ENCODE measurements at places on chromosomes 5 and 9. TPM values are rescaled to one million over a fixed set of nuclear protein-coding genes. Genes with fewer than 3 reads are reported as not detected.

DNA sequence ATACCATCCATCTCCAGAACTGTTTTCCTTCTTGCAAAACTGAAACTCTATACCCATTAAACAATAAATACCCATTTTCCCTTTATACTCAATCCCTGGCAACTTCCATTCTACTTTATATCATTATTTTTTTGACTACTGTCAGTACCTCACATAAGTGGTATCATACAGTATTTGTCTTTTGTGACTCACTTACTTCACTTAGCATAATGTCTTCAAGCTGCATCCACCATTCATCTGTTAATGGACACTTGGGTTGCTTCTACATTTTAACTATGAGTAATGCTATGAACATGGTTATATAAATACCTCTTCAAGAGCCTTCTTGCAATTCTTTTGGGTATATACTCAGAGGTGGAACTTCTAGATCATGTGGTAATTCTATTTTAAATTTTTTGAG is 11.6 kb upstream of the TYRP1 start:
- DNase-seq = no peak

- DNase-seq = no peak
Observed at GRCh38 chr5:77337686-77338085, 127.2 kb downstream of the PDE8B start.

GRCh38 chr5:138661291-138661960 is 86.2 kb upstream of the HSPA9 start:
- DNase-seq = peak; percentile 85

Gene ASPN
- 4.0 TPM for total RNA-seq

Gene IL9
- total RNA-seq = not detected

GRCh38 chr9:10434412-10434811 is 178.4 kb downstream of the PTPRD start:
- no peak for DNase-seq

Gene CEL
- total RNA-seq = 2.2 TPM

DNA sequence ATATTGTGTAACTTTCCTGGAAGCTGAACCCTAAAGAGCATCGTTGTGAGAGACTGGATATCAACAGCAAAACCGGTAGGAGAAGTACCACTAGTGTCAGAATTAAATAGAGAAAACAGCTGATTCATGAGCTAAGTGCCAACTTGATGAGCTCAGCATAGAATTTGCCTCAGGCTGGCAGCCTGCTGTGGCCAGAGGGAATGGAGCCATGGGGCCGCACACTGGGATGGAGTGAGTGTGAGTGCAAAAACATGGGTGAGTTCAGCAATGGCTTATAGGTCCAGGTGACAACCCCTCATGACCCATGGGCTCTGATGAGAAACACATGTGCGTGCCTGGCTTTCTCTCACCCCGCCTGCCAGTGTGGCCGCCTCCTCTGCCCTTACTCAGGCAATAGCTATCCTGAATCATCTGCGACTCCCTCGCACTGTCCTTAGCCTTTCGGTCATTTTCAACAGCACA is 25.4 kb downstream of the ADAMTS16 start:
- DNase-seq = no peak

Gene SNAPC3
- total RNA-seq = 18.5 TPM

DNA sequence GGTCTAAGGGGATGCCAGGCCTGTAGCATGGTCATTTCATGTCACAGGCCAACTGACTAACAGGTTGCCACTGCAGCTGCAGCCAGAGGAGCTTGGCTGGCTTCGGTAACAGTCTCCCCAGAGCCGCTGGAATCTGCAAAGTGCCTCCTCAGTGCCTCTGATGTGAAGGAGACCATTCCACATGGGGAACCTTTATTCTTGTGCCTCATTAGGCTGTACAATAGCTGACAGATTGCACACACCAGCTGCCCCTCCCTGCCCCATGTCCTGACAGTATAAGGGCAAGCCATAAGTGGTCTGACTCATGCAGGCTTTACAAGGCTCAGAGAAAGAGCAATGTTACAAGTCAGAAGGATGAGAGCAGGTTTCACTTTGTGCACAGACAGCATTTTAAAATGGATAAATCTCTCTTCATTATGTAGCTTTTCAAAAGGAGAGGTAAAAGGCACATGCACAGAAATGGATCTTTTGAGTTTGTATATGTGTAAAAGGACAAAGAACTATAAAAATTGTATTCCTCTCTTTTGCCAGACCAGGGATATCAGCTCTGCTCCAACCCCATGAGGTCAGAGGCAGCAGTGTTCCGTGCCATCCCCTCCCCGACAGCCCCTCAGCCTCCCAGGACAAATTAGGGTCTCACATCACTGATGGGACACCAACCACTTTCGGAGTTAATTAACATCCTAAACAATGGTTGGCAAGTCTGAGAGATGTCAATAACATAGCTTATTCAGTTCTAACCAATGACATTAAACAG is 467.8 kb downstream of the TMEM232 start:
- DNase-seq = no peak

GRCh38 chr5:167870055-167870454 is 421.4 kb upstream of the WWC1 start:
- DNase-seq = no peak

GRCh38 chr5:98779264-98779877 is 5.9 kb downstream of the RGMB start:
- DNase-seq = no peak

DNA sequence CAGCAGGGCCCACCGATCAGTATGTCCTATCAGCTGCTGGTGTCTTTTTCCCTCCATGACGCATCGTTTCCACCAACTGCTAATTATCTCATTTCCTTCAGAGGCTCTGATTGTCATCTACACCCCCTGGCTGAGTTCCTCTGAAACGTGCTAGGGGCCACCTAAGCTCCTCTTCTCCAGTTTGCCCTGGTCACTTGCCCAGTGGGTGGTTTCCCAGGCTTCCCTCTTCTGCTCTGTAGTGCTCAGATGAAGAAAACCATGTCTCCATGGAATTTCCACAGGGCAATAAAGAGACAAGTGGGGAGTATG is 65.3 kb downstream of the TSTD2 start:
- peak; percentile 16 for DNase-seq

Gene C9orf153
- 0.55 TPM for total RNA-seq

DNA sequence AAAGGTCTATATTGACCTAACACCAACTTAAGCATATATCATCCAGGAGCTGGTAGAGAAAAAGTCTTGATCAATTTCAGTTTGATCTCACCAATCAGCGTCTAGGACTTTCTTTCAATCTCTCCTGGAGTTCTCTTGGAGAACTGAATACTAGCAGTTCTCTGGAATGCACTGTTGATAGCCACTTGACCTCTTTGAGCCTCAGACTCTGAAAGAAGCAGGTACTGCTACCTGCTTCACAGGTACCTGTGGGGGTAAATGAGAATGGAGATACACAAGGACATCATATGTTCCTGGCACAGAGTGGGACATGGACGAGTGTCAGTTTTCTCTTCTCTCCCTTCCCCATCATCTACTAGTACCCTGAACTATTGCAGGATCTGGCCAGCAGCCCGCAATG is 16.0 kb downstream of the CMYA5 start:
- DNase-seq = no peak

Gene NTNG2
- total RNA-seq = 2.0 TPM

Gene TPM2
- total RNA-seq = 244 TPM

Gene PLPP6
- total RNA-seq = 5.5 TPM

DNA sequence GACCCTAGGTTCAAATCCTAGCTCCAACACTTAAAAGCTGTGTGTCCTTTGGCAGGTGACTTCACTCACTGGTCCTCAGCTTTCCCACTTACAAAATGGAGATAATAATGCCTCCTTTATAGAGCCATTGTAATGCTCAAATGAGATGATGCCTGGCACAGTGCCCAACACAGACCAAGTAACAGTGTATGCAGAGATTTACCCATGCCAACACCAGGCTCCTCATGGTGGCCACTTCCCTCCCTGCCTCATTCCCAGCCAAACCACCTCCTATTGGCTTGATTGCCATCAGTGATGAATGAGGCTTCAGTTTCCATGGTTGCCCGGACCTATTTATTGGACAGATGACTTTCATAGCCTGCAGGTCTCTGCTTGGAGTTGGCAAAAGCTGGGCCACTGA is 469.4 kb downstream of the CDK5RAP2 start:
- DNase-seq = no peak

DNA sequence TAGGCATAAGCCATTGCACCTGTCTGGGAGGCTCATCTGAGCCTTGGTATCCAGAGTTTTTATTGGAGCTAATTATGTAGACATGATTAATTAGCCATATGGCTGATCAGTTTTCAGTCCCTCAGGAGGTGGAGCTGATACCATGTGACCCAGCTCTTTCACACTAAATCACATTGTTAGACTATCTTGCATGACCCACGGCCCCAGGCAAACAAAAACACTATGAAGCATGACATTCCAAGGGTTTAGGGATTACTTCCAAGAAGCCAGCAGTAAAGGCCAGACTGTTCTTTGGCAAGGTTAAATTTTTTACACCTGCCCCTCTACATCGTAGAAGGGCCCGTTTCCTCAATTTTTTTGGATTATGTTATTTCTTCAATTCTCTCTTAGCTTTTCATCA is 5.0 kb upstream of the C5orf24 start:
- no peak for DNase-seq

GRCh38 chr5:74099538-74100267 is 473.7 kb downstream of the ARHGEF28 start:
- DNase-seq = no peak

GRCh38 chr5:109989994-109990722 is 300.4 kb downstream of the MAN2A1 start:
- DNase-seq = no peak

Gene PFN3
- not detected for total RNA-seq

Gene ISL1
- 0.29 TPM for total RNA-seq

GRCh38 chr5:77696120-77696519 is 57.6 kb upstream of the OTP start:
- no peak for DNase-seq

Gene PCDHA12
- total RNA-seq = 0.29 TPM

Gene TEK
- 16.3 TPM for total RNA-seq

- DNase-seq = no peak
Observed at GRCh38 chr5:75668445-75668844, 48.8 kb downstream of the POC5 start.

Gene ANKRD34B
- total RNA-seq = 0.10 TPM

DNA sequence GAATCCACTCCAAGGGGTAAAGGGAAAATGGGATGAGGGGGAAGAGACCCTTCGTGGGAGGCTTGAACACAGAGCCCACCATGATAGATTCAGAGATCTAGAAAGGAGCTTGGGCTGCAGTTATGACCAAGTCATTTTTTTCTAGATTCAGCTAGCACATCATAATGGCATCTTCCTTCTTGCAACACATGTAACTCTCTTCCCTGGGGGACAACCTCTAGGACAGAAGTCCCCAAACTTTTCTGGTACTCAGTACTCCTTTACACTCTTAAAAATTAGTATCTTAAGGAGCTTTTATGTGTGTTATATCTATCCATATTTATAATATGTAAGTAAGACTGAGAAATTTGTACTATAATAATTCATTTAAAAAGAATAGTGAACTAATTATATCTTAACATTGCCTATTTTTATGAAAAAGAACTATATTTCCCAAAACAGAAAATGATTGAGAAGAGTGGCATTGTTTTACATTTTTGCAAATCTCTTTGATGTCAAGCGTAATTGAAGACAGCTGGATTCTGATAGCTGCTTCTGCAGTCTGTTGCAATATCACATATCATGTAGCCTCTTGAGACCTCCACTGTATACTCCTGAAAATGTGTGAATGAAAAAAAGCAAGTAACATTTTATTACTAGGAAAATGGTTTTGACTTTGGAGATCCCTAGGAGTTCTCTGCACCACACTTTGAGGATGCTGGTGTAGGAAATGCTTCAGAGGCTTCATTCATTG is 875 bp downstream of the ACO1 start:
- DNase-seq = no peak

DNA sequence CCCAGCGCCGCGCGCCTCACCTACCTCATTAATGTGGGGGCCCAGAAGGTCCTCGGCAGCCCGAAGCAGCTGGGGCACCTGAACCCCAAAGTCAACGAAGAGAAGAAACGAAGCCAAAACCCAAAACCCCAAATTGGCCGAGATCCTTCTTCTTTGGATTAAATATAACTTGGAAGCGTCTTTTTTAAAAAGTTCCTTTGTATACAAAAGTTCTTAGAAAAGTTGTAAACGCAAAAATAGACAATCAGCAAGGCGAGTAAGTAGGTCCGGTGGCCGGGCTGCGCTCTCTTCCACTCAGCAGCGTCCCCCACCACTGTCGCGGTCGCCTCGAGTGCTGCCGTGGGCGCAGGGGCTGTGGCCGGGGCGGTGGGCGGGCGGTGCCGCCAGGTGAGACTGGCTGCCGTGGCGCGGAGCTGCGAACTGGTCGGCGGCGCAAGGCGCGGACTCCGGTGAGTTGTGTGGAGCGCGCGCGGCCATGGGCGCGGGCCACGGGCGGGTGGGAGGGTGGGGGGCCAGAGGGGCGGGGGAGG is 360 bp downstream of the KLF4 start:
- no peak for DNase-seq

GRCh38 chr5:62779010-62779422 is 200.4 kb downstream of the LRRC70 start:
- DNase-seq = no peak

GRCh38 chr5:179607160-179607931 is 16.1 kb downstream of the HNRNPH1 start:
- DNase-seq = peak; percentile 88

DNA sequence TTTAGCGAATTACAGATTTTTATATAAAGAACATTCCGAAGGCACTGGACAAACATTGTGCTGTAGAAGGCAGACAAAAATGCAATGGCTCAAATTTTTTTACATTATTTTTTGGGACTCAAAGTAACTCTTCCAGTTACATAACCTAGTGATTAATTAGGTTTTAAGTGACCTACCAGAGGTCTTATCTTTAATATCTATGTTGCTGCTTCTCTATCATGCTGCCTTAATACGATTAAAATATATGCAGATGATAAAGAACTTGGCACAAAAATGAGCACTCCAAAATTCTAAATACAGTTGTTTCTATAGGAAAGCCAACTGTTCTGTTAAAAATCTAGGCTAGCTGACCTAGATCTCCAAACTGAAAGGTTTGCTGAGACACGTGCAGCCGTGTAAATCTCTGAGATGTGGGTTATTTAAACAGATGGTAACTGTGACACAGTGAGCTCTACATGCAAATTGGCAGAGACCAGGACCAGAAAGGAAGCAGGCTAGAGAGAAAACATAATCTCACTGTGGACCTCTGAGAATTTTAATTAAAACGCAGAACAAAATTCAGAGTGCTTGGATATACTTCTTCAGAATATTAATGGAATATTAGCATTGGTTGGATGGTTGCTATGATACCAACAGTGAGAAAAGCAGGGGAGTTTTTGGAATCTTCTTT is 56.2 kb downstream of the CAMK4 start:
- no peak for DNase-seq

DNA sequence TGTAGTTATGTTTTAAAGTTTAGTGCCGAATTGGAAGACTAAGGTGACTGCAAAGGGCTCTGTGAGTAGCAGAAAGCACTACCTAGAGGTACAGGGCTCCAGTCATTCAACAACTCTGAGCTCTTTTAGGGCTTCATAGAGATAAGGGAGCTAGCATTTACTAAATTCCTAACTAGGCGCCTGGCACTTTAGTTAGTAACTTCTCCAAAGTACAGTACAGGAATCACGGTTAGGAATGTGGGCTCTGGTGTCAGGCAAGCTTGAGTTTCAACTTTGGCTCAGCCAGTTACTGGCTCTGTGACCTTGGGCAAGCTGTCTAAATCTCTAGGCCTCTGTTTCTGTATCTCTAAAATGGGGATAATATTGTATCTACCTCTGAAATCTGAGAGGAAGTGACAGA is 115.3 kb downstream of the SLIT3 start:
- no peak for DNase-seq

All from mesenteric fat pad (tissue), 1 donor.